Right lobe of liver (tissue), 6 donors: ENCODE measurements at places on chromosomes 1 and 21.

- no peak for DNase-seq
Observed at GRCh38 chr1:163472651-163473248, 151.0 kb downstream of the NUF2 start.

- DNase-seq = no peak
Observed at GRCh38 chr21:30674312-30674711, 31.6 kb downstream of the KRTAP20-3 start.

DNA sequence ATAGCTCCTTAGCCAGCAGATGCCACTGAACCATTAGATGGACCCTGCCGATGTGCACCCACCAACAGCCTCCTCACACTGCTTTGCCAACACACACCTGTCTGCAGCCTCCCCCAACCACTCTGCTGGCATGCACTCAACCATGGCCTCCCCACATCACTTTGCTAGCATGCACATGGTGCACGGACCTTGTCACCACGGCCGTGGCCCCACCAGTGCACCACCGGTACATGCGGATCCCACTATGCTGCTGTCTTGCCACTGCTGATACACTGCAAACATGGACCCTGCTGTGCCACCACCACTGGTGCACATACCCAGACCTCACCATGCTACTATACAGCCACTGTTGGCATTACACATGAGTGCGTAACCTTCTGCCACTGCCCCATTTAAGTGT is 66.1 kb downstream of the HFM1 start:
- no peak for DNase-seq

DNA sequence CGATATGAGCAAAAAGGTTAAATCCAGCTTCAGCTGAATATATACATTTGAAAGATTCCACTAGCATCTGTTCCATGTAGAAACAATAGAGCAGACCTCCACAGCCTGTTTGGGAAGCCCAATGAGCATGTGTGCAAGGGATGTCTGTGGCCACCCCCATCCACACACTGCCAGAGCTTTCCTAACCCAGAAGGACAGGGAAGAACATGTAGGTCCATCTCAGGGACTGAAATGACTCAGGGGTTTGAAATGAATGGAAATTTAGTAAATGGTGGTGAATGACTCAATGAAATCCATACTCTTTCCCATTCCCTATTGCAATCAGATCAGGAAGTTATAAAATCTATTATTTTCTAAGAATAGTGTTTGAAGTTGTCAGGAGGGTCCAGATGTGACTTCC is 397.2 kb downstream of the DUSP10 start:
- DNase-seq = no peak

GRCh38 chr1:6420454-6421042 is 829 bp upstream of the HES2 start:
- DNase-seq = no peak

DNA sequence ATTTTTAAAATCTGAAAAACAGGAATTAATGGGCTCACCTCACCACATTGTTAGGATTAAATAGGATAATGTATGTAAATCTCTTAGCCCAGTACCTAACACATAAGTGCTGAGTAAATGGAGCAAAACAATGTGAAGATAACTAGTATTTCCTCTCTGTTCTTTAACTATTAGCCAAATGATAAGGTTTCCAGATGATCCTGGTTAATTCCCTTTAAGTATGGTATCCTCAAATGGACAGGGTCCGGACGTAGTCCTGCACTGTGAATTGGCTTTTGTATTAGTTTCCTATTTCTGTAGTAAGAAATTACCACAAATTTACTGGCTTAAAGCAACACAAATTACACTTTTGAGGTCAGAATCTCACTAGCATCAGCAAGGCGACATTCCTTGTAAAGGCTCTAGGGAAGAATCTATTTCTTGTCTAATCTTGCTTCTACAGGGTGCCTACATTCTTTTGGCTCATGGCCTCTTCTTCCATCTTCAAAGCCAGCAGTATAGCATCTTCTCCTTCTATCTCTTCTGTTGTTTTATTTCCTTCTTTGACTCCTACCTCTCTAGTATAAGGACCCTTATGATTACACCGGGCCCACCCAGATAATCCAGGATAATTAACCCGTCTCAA is 17.1 kb downstream of the SCAF4 start:
- DNase-seq = no peak

- no peak for DNase-seq
Observed at GRCh38 chr1:203658274-203658673, 31.6 kb downstream of the ATP2B4 start.

- no peak for DNase-seq
Observed at GRCh38 chr1:180571832-180572636, 13.3 kb downstream of the OVAAL start.

- no peak for DNase-seq
Observed at GRCh38 chr1:239315631-239316217, 70.6 kb upstream of the CHRM3 start.

GRCh38 chr1:164914208-164914607 is 355.2 kb downstream of the PBX1 start:
- no peak for DNase-seq

GRCh38 chr1:159937054-159937750 is 8.2 kb downstream of the IGSF9 start:
- no peak for DNase-seq

GRCh38 chr1:74858136-74858535 is 125.2 kb downstream of the TYW3 start:
- no peak for DNase-seq

- no peak for DNase-seq
Observed at GRCh38 chr1:109370712-109371340, 26.9 kb downstream of the SORT1 start.

DNA sequence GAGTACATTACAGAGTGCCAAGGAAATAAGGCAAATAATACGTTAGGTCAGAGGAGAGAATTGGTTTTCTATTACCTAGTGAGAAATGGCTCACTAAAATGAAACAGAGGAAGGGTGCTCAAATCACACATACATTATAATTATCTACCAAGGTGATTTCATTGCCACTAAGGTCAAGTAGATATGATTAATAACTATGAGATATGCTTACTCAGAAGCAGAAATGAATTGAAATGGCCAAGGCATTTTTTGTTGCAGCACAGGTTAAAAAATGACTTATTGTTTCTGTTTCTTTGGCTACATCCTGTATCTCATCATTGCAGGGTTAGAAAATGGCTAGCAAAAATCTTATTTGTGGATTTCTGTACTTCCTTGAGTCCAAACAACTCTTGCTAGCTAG is 154.5 kb upstream of the GORAB start:
- no peak for DNase-seq

DNA sequence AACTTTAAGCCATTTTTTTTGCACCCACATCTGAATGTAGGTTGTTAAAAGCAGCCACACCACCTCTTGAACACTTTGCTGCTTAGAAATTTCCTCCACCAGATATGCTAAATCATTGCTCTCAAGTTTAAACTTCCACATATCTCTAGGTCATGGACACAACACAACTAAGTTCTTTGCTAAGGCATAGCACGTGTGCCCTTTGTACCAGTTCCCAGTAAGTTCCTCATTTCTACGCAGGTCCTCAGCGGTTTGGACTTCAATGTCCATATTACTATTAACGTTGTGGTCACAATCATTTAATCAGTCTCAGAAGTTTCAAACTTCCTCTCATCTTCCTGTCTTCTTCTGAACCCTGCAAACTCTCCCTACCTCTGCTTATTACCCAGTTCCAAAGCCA is 661.6 kb upstream of the PKN2 start:
- DNase-seq = no peak

- no peak for DNase-seq
Observed at GRCh38 chr1:115632251-115633026, 9.3 kb upstream of the VANGL1 start.

GRCh38 chr1:41446851-41447610 is 37.5 kb downstream of the EDN2 start:
- DNase-seq = no peak

- DNase-seq = no peak
Observed at GRCh38 chr1:66247415-66248208, 286.3 kb upstream of the SGIP1 start.

- DNase-seq = no peak
Observed at GRCh38 chr1:202397256-202397655, 48.8 kb downstream of the PPP1R12B start.

DNA sequence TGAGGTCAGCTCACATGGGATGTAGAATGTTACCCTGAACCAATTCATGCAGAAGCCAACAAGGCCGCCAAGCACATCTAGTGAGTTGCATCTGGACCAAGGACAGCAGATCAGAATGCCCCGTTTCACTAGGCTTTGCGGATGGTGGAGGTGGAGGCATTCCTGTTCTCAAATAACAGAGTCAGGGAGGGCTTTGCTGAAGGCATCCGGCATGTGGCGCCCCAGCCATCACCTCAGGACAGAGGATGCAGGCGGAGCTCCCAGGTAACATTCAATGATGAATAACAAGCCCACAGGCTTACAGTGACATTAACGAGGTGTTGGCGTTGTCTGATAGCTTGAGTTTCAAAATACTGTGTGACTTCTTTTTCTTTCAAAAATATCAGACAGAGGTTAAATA is 476.2 kb downstream of the CAMTA1 start:
- no peak for DNase-seq

DNA sequence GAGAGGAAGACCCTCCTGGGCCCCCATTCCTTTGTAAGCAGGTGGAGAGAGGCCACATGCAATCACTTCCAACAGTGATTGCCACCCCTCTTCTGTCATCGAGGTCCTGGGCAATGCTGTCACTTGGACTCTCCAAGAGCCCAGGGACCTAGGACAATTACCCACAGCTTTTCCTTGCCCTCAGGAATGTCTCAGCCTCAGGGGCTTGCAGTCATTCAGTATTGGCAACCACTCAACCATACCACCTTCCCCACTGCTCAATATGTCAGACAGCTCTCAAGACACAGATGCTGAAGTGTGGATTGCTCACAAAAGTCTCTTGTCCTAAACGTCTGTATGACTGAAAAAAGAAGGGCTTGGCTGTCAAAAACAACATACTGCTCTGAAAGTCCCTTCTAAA is 87.8 kb downstream of the PTPN14 start:
- DNase-seq = no peak

- DNase-seq = no peak
Observed at GRCh38 chr1:197744979-197745378, 30.3 kb downstream of the DENND1B start.

DNA sequence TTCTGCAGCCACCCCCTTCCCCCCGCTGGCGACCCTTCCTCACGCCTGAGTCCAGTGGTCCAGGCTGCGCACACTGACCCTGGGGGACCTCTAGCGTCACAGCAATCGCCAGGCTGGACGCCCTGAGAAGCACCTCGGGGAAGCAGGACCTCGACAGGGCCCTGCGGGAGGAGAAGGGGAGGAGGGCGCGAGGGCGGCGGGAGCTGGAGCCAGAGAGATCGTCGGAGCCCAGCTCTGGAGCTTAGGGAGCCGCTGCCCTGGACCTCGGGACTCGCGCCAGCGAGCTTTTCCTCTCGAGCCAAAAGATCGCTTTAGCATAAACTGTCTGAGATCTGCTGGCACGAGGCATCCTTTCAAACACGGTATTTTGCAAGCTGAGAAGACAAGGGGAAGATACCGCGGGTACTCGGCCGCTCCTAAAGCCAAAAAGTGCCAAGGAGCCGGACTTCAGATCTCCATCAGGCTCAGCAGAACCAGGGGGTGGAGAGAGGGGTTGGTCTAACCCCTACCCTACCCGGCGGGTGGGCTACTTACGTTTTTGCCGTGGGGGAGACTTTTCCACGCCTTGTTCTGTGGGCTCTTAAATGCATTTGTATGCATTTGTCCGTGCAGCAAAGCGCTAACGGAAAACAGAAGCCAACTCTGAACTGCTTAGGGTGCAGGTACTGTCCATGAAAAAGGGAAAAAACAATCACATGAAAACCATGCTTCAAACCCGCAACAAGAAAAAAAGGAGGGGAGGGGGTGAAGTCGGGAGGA is 586 bp downstream of the COL24A1 start:
- peak; percentile 22 for DNase-seq
